Naive thymus-derived CD4-positive, alpha-beta T cell (primary cell): ENCODE measurements at places on chromosomes 7 and 10. TPM values are rescaled to one million over a fixed set of nuclear protein-coding genes. Genes with fewer than 3 reads are reported as not detected.

The LIPK gene
- total RNA-seq, result not detected

The HOGA1 gene
- total RNA-seq, result not detected

The ATOH7 gene
- not detected for total RNA-seq

DNA sequence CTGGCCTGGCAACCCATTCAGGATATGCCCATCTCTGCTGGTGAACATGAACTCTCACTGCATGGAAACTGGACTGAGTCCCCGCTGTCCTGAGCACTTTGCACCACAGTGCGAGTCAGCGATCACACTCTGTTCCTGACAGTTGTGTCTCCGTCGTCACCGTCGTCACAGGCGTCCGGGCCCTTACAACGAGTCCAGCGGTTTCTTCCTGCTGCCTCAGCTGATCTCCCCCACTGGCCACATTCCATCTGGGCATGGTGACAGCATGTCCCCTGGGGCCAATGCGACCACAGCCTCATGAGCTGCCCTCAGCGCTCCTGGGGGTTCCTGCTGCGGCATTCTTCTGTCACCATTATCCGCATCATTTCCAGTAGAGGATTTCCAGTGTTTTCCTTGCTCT lies 76.8 kb upstream of the KLF6 start:
- no peak for DNase-seq

- no peak for DNase-seq
Observed at GRCh38 chr7:26367219-26367711, 75.6 kb downstream of the SNX10 start.

GRCh38 chr10:128044961-128045832 lies 81.0 kb downstream of the MKI67 start:
- DNase-seq, result no peak

- DNase-seq, result no peak
Observed at GRCh38 chr10:80416479-80417098, 8.2 kb downstream of the PRXL2A start.

GRCh38 chr7:94190599-94191061 lies 186.5 kb upstream of the BET1 start:
- no peak for DNase-seq

GRCh38 chr7:37765872-37766525 lies 82.4 kb upstream of the NME8 start:
- no peak for DNase-seq
